ENCODE measurements at places on chromosomes 16 and 17. TPM values are rescaled to one million over a fixed set of nuclear protein-coding genes. Genes with fewer than 3 reads are reported as not detected.

DNA sequence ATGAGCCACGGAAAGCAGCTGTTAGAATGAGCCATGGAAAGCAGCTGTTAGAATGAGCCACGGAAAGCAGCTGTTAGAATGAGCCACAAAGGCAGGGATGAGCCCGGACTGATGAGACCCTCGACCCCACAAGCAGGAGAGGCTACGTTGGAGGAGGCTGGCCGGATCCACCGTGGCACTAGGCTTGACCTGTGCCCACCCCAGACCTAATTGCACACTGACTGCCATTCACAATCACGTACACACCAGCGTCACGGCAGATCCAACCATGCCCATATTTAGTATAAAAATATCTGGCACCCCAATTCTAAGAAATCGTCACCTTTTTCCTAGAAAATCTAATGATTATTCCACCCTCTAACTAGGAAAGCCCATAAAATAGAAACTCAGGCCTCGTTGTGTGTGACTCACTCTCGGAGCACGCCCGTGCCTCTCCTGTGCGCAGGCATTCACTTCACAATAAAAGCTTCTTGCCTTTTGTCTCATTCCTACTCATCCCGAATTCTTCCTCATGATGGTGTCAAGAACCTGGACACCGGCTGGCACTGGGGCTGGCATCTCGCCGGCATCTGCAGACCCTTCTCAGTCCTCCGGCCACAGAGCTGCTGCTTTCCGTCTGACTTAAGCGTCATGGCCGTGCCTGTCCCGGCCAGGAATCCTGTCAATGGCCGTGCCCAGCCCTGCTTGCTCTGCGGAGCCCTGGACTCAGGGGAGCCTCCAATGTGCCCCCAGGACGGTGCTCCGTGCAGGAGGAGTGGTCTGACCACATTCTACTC lies 5.5 kb upstream of the SECTM1 start:
- peak; percentile 82 for DNase-seq

PKMYT1 gene
- 4.2 TPM for total RNA-seq

ACSM3 gene
- 0.72 TPM for total RNA-seq

GRCh38 chr16:24713379-24713778 lies 16.1 kb upstream of the TNRC6A start:
- no peak for DNase-seq

ABCC3 gene
- 113 TPM for total RNA-seq

HSD3B7 gene
- total RNA-seq: 3.8 TPM

ABCA6 gene
- 5.0 TPM for total RNA-seq

CES3 gene
- 9.1 TPM for total RNA-seq

All from mammary epithelial cell (primary cell).